ENCODE measurements at places on chromosomes 12 and 14. TPM values are rescaled to one million over a fixed set of nuclear protein-coding genes. Genes with fewer than 3 reads are reported as not detected.

LRIG3 gene
- polyA plus RNA-seq, result 44.7 TPM

SLC38A1 gene
- 56.1 TPM for polyA plus RNA-seq

KLRB1 gene
- polyA plus RNA-seq, result not detected

ADAM20 gene
- polyA plus RNA-seq, result 0.11 TPM

AQP6 gene
- polyA plus RNA-seq, result 0.19 TPM

C3AR1 gene
- 3.6 TPM for polyA plus RNA-seq

Data from muscle of arm (tissue), 14 donors.